ENCODE measurements at places on chromosomes 7 and 10.
A peak's percentile ranks its signal among the peaks of the same experiment; 100 is the strongest.

DNA sequence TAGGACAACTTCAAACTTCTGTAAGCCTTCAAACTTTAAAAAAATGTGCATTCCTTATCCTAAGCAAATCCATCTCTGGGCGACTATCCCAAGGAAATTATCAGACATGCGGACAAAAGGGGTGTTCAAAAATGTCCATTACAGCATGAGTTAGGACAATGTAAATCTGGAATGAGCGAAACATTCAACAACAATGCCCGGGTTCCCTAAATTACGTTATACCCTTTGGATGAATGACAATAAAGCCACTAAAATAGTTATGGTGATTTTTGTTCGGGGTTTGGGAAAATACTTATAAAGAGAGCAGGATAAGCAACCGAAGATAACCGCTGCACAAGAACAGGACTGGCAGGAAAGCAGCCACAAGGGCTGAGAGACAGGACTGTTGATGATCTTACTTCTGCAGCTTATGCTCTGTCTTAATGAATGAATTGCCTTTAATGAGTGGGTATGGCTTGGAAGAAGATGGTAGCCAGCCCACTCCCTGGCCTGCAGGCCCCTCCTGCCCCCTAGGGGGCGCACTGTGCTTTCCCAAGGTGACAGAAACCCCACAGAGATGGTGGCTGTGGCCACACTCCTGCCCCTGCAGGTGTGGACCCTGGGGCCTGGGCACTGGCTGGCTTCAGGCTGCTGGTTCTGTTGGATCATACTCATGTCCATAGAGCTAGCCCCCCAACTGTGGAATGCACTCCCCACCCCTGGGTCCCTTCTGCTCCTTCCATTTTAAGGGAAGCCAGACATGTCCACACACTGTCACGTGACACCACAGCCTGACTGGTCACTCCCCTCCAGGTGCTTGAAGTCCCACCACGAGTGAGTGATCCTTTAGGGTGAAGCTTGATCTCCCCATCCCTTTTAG is 45.0 kb downstream of the ZCCHC24 start:
- peak; percentile 37 for DNase-seq

- no peak for DNase-seq
These were observed 124.8 kb upstream of the PDLIM1 start for GRCh38 chr10:95415621-95416031.

DNA sequence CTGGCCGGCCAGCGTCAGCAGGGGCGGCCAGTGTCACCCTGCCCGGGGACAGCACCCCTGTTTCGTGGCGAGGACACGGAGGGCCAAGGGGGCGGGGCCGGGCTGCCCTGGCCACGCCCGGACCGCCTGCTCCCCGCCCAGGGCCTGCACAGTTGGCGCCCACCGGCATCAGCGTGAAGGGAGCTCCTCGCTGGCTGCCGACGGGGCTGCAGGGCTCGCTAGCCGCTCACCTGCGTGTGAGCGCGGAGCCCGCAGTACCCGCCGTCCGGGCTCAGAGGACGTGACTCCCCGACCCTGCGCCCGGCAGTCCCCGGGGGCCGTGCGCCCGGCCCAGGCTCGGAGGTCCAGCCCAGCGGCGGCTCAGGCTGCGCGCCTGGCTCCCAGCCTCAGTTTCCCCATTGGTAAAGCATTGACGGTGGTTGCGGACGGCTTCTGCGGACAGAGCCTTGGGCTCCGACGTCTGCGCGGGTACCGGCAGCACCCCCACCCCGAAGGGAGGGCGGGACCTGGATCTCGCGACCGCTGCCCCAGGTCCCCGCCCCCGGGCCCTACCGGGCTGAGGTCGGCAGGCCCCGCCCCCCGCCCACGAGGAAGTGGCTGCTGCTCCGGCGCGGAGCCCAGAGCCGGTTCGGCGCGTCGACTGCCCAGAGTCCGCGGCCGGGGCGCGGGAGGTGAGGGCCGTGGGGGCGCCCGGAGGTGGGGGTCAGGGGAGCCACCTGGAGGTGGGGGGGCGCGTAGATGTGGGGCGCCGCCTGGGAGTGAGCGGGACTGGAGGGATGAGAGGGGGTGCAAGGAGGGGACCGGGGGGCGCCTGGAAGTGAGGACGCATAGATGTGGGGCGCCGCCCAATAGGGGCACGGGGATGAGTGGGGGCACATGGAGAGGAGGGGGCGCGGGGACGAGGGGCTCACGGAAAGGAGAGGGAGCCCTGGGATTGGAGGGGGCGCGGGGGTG is at the start of gene ARPC1B:
Gene ARPC1B, plus strand, starts transcription at position 620 of the 954 bp plus-strand sequence. CDS start 10,985 bp downstream, outside the sequence.
- DNase-seq: peak; percentile 72

DNA sequence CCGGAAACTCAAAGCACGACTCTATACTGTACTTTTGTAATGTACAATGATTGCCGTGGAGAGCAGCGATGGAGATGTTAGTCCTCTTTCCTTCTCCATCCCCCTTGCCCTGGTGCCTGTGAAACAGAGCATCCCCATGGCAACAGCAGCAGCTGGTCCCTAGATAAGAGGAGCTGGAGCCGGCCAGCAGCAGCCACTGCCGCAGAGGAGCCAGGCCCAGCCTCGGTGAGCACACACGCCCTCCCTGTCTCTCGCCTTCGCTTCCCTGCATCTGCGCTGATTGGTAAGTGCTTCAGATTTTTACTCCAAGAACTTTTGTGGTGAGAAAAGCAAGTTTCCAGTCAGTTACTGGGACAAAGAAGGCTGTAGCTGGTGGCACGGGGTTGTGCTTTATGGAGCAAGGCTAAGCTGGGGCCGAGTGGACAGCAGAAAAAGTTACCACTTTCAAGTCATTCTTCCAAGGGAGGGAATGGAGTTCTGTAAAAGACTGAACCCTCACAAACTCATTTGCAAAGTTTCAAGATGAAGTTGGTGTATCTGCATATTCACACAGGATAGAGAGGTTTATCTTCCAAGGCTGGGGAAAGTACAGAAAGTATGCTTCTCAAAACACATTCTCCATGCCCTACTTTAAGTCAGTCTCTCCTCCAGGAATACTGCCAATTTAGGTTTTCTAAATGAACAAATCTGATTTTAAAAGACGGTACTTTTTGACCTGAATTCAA is at the start of gene PPP1R17:
Gene PPP1R17, plus strand, starts transcription at position 192 of the 725 bp plus-strand sequence. CDS start 5,227 bp downstream, outside the sequence.
- no peak for DNase-seq

- no peak for DNase-seq
These were observed 77.3 kb upstream of the NXPH1 start for GRCh38 chr7:8356071-8356470.
